ENCODE measurements at places on chromosomes 4 and X.

- no peak for DNase-seq
These were observed 17.7 kb upstream of the TAB3 start for GRCh38 chrX:30906726-30907125.

DNA sequence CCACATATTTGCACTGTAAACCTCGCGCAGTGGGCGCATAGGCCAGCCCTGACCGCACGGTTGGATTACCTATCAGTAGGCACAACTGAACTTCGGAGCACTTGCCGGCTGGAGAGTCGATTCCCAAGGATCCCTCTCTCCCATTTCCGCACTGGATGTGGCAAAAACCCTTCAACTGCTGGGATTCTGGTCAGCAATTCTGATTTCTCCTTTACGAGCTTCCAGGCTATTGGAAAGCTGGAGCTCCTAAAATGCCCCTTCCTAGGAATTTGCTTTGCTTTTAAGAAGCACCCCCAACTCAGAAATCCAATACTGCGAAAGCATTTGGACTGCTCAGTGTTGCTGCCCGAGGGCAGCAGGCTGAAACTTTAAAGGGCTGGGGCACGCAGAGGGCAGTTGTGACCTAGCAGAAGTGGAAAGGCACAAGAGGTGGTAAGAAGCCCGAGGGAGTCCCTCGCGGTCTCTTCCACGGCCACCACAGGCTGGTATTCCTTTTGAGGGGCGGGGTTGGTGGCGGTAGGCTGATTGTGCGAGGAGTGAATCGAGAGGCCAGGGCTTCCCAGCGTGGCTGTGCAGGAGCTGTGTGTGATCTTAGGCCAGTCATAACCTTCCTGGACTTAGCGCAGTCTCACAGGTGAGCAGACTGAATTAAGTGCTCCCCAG lies 1.6 kb downstream of the ZAR1 start:
- no peak for DNase-seq

DNA sequence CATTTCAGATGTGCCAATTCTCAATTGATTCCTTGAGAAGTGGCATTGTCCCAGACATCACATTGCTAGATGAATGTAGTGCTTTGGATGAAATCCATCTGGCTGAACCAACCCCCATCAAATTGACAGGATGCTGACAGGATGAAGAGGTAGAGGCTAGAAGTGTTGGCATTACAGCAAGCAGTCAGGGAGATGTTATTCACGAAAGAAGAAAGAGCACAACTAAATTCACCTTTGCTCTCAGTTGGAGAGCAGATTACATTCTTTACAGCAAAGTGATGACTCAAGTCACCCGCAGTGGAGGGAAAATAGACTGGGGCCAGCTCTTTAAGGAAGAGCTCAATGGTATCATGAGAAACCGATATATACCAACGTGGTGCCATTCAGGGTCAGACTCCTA lies 259.6 kb downstream of the C4orf33 start:
- no peak for DNase-seq

- DNase-seq = no peak
These were observed 222.7 kb downstream of the COL25A1 start for GRCh38 chr4:109079731-109080130.

- no peak for DNase-seq
These were observed 93.0 kb downstream of the GEMIN8 start for GRCh38 chrX:13936521-13937225.
